ENCODE measurements at places on chromosomes 5 and 9. TPM values are rescaled to one million over a fixed set of nuclear protein-coding genes. Genes with fewer than 3 reads are reported as not detected.

DNA sequence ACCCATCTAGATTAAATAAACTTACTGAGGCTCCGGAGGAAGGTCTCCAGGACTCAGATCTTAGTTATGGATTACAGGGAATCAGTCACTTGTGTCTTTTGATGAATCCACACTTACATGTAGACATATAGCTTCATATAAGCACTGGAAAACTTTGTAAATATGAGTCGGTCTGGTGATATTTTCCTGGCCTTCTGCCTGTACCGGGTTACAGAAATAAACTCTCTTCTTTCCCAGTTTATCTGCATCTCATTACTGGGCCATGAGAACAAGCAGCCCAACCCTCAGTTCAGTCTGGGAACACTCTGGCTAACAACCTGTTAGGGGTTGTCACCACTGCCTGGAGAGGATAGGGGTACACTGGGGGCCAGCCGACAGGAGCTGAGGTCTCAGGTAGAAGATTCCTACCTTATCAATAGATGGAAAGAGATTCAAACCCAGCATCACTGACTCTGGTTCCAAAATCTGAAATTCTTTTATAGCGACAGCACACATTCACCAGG lies 59.1 kb downstream of the THBS4 start:
- peaks cover 26% of the 10 kb centered on the region for H3K4me1 ChIP-seq
- no peaks in the 10 kb centered on the region for H3K36me3 ChIP-seq
- H3K27me3 ChIP-seq = no peaks in the 10 kb centered on the region
- H3K4me3 ChIP-seq = no peak overlapping the region
- no peak for DNase-seq

- no peak for DNase-seq
- no peaks in the 10 kb centered on the region for H3K36me3 ChIP-seq
- H3K27ac ChIP-seq = no peak overlapping the region
- H3K27me3 ChIP-seq = peaks cover 10% of the 10 kb centered on the region
Measured at GRCh38 chr5:148585988-148586387, 68.3 kb downstream of the HTR4 start.

DNA sequence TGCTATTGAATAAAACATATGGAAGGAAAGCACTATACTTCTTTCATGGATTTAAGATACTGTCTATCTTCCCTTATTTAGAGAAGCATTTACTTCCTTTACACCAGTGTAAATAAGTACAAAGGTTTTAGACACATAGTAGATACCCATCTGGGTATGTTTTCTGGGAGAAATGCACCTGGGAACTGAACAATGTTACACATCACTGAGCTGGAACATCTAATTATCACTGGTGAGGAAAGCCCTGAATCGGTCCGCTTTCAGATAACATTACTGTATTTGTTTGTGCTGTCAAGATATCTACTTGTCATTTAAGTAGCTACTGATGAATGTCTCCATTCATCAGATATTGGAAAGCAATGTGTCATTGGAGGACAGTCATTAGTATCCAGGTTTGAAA lies 964.7 kb upstream of the PTPRD start:
- no peaks in the 10 kb centered on the region for H3K36me3 ChIP-seq
- H3K4me3 ChIP-seq = no peak overlapping the region
- H3K4me1 ChIP-seq = no peaks in the 10 kb centered on the region
- no peak for DNase-seq
- no peaks in the 10 kb centered on the region for H3K27me3 ChIP-seq

GRCh38 chr9:27595733-27596132 lies 22.5 kb upstream of the C9orf72 start:
- H3K4me3 ChIP-seq = no peak overlapping the region
- no peaks in the 10 kb centered on the region for H3K36me3 ChIP-seq
- no peaks in the 10 kb centered on the region for H3K4me1 ChIP-seq

DNA sequence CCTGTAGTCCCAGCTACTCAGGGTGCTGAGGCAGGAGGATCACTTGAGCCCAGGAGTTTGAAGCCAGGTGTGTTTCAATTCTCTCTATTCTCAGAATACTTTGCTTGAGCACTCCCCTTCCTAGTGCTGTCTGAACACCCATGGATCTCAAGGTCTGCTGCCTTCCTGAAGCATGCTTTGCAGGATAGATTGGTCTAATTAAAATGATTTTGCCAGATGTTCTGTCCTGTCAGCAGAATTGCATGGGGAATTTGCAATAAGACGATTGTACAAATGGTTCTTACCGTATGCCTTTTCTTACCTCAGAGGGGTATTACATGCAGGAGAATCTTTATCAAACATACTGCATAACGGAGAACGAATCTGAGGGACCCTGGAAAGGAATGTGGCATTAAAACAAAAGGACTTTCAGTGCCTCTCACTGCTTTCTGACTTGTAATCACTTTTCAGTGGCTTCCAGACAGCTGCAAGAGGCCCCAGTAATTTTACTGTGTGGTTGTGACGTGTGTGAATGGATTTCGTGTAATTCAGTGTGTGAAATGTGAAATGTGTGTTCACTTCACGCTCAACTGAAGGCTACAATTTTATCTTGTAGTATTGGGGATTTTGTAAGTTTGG lies 587.2 kb upstream of the SEMA6A start:
- H3K36me3 ChIP-seq = no peaks in the 10 kb centered on the region
- H3K27ac ChIP-seq = no peak overlapping the region
- H3K4me1 ChIP-seq = no peaks in the 10 kb centered on the region
- no peaks in the 10 kb centered on the region for H3K27me3 ChIP-seq

DNA sequence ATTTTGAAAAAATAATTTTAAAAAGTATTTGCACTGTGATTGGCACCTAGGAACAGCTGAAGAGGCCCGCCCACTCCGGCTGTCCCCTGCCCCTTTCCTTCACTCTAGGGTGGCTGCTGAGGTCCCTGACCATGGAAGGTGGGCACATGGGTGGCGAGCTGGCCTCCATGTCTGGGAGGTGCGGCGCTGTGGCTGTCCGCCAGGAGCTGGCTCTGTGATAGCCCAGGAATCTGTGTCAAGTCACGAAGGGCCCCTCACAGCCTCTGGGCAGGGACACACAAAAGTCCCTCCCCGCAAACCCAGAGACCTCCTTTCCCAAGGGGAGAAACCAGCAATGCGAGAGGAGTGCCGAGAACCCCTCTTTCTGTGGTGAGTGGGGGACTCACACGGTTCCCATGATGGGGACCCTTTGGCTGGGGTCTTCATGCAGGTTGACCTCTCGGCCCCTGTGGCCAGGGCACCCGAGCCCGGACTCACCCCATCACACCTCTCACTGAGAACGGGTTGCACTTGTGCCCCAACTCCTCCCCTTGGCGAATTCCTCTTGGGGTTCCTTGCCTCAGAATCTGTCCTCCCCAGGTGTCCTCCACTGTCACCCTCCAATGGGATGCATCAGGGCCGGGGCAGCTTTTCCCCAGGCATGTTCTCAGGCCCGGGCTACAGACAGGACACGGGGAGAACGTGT lies 168.0 kb downstream of the GAPVD1 start:
- H3K27me3 ChIP-seq = no peaks in the 10 kb centered on the region
- no peaks in the 10 kb centered on the region for H3K4me1 ChIP-seq
- no peak for DNase-seq

The DMAC1 gene
- 51.0 TPM for total RNA-seq

DNA sequence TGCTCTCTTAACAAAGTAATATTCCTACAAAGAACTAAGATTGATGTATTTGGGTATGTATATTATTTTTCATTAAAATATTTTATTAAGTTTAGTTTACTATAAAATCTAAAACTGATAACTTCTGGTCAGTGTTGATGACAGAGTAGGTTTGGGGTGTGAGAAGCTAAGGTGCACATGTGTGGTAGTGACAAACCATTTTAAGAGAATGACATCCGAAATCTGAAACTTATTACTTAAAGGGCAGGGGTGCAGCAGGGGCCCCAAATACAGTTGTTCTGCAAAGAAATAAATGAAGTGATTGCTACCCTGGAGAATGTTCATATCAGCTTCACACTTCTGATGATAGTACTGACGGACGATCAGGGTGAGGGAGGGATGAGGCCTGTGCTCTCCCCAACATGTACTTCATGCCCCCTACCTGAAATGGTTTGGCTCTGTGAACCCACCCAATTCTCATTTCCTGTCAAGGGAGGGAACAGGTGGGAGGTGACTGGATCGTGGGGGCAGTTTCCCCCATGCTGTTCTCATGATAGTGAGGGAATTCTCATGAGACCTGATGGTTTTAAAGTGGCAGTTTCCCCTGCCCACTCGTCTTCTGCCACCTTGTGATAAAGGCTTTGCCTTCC lies 125.3 kb upstream of the RFX3 start:
- H3K36me3 ChIP-seq = no peaks in the 10 kb centered on the region
- no peak for DNase-seq
- no peaks in the 10 kb centered on the region for H3K4me1 ChIP-seq
- no peaks in the 10 kb centered on the region for H3K27me3 ChIP-seq

The ZDHHC11 gene
- total RNA-seq = 11.9 TPM

DNA sequence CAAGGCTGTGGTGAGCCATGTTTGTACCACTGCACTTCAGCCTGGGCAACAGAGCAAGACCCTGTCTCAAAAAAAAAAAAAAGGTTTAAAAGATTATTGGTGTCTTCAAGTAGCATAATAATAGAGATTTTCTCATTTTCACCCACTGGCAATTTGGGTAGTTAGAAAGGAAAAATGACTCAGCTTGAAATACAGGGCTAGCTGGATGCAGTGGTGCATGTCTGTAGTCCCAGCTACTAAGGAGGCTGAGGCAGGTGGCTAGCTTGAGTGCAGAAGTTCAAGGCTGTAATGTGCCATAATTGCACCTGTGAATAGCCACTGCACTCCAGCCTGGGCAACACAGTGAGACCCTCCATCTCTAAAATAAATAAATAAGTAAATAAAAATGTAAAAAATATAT lies 111.1 kb downstream of the ARRDC3 start:
- H3K27me3 ChIP-seq = peaks cover 9% of the 10 kb centered on the region
- H3K36me3 ChIP-seq = peaks cover 4% of the 10 kb centered on the region
- no peak overlapping the region for H3K4me3 ChIP-seq
- H3K4me1 ChIP-seq = peaks cover 25% of the 10 kb centered on the region
- no peak overlapping the region for H3K27ac ChIP-seq
- DNase-seq = no peak

GRCh38 chr9:93958121-93958818 lies 3.1 kb upstream of the BARX1 start:
- no peak for DNase-seq
- H3K27ac ChIP-seq = no peak overlapping the region
- H3K27me3 ChIP-seq = peaks cover 68% of the 10 kb centered on the region
- H3K4me3 ChIP-seq = peak overlapping the region; percentile 45

DNA sequence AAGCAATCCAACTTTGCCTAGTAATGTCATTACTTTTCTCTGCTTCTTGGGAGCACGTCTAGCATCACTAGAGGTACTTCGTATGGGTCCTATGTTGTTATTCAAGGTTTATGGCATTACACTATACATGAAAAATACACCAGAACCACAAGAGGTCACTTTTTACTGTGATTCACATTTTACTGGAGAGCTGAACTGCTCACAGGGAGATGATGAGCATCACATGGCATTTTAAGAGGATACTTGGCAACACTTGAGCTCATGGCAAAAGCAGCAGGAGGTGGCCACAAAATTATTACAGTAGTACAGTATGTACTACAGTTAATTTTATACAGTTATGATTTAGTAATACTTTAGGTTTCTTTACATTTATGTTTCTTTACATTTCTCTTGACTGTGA lies 223.4 kb downstream of the PARP8 start:
- H3K27ac ChIP-seq = no peak overlapping the region
- no peaks in the 10 kb centered on the region for H3K36me3 ChIP-seq
- H3K27me3 ChIP-seq = no peaks in the 10 kb centered on the region
- H3K4me3 ChIP-seq = no peak overlapping the region
- DNase-seq = no peak

GRCh38 chr9:137721899-137722298 lies 103.1 kb downstream of the EHMT1 start:
- peaks cover 89% of the 10 kb centered on the region for H3K36me3 ChIP-seq
- peak overlapping the region; percentile 86 for H3K27ac ChIP-seq
- H3K27me3 ChIP-seq = no peaks in the 10 kb centered on the region
- DNase-seq = no peak
- no peak overlapping the region for H3K4me3 ChIP-seq

GRCh38 chr5:108747774-108748400 lies at the start of gene FER:
FER (plus strand) TSS chr5:108747897; CDS start chr5:108798183, 50,286 bp downstream.
- peak within 1 kb of the TSS; percentile 84 for H3K27ac ChIP-seq
- DNase-seq = peak; percentile 28
- H3K4me3 ChIP-seq = peak within 1 kb of the TSS; percentile 86
- peaks cover 15% of the 10 kb centered on the region for H3K4me1 ChIP-seq

The SIT1 gene
- 92.1 TPM for total RNA-seq

The SLC24A2 gene
- total RNA-seq = not detected

DNA sequence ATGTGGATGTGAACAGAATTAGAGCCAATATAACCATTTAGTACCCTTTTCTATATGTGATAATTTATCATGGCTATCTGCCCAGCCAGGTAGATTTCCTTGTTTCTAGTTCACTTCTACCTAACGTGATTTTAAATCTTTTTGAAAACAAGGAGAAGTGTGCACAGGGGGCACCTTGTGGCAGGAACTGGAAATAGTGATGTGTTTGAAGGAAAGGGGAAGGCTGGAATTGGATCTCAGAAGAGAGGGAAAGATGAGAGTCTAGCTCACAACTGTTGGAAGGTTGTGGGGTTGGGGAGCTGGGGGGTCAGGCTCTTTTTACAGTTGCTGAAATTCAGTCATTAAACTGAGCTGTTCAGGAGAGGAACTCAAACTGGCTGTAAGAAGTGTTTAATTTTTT lies 219.5 kb downstream of the KCTD16 start:
- H3K27me3 ChIP-seq = no peaks in the 10 kb centered on the region
- no peak for DNase-seq
- H3K36me3 ChIP-seq = no peaks in the 10 kb centered on the region
- H3K4me1 ChIP-seq = no peaks in the 10 kb centered on the region
- no peak overlapping the region for H3K4me3 ChIP-seq
- no peak overlapping the region for H3K27ac ChIP-seq

GRCh38 chr5:102924963-102925362 lies 169.9 kb downstream of the PAM start:
- H3K4me1 ChIP-seq = no peaks in the 10 kb centered on the region
- H3K36me3 ChIP-seq = peaks cover 9% of the 10 kb centered on the region
- H3K27ac ChIP-seq = no peak overlapping the region
- H3K4me3 ChIP-seq = no peak overlapping the region

DNA sequence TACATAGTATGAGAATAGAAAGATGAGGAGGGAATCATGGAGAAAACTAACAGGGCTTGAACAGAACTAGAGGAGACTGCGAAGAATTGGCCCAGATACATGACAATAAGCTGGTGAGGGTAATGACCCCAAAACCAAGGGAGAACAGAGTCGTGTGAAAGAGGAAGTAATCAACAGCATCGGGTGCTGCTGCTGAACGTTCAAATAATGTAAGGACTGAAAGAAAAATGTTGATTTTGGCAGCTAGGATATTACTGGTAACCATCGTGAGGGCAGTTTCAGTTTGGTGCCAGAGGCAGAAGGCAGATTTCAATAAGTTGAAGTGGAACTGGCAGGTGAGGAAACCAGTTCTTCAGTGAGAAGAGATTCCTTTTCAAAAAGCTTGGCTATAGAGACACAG lies 66.8 kb upstream of the SMC2 start:
- no peak overlapping the region for H3K27ac ChIP-seq
- no peaks in the 10 kb centered on the region for H3K27me3 ChIP-seq
- peaks cover 11% of the 10 kb centered on the region for H3K4me1 ChIP-seq
- no peak for DNase-seq
- no peak overlapping the region for H3K4me3 ChIP-seq

DNA sequence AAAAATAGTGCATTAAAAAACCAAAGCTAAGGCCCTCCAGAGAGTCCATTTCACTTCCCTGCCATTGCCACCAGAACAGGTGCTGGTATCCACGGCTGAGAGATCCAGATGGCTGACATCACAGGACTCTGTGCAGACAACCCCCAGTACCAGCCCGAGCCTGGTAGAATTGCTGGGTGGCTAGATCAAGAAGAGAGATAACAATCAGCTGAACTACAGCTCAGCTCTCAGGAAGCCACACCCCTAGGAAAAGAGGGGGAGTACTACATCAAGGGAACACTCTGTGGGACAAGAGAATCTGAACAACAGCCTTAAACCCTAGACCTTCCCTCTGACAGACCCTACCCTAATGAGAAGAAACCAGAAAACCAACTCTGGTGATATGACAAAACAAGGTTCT lies 73.8 kb upstream of the SLIT3 start:
- H3K27ac ChIP-seq = no peak overlapping the region
- DNase-seq = no peak
- H3K4me1 ChIP-seq = no peaks in the 10 kb centered on the region
- no peak overlapping the region for H3K4me3 ChIP-seq

Measured in activated T-helper 2 cell treated with anti-CD3 and anti-CD28 coated beads, Interferon-gamma antibody, Interleukin-2, Interleukin-4, amounts not matched to agents 10 μg/mL and 5 μg/mL and 100 μg/mL, durations not matched to agents 14 hours and 24 hours and 36 hours (primary cell).